ENCODE measurements at places on chromosomes 7 and 10.

DNA sequence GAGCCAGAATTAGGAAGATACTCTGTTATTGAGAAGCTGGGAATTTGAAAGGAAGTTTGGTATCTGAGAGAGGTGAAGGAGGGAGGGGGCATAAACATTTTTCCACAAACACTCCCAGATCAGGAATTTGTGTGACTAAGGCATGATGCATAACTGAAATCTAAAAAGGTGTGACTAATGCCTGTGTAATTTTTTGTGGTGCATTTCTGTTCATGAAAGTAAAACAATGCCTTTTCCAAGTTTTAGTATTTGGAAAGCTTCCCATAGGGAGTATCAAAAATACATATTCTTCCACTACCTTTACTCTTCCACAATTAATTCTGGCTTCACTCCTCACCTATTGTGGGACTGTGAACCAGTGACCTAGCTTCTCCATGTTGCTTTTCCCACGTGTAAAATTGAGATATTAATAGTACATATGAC lies 56.4 kb upstream of the CAV2 start:
- DNase-seq, result peak; percentile 98

- peak; percentile 45 for DNase-seq
Measured at GRCh38 chr10:13784067-13784466, 197.3 kb downstream of the PRPF18 start.

DNA sequence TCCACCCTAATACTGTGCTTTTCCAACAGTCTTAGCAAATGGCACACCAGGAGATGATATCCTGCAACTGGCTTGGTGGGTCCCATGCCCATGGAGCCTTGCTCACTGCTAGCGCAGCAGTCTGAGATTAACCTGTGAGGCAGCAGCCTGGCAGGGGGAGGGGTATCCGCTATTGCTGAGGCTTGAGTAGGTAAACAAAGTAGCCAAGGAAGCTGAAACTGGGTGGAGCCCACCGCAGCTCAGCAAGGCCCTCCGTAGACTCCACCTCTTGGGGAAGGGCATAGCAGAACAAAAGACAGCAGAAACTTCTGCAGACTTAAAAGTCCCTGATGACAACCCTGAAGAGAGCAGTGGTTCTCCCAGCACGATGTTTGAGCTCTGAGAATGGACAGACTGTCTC lies 399.0 kb downstream of the CCSER2 start:
- DNase-seq, result no peak

GRCh38 chr10:14454629-14455028 lies 123.9 kb upstream of the FRMD4A start:
- no peak for DNase-seq

GRCh38 chr7:146681487-146681886 lies 564.9 kb downstream of the CNTNAP2 start:
- DNase-seq, result no peak

GRCh38 chr7:8413600-8413999 lies 19.8 kb upstream of the NXPH1 start:
- no peak for DNase-seq

GRCh38 chr10:74213571-74214162 lies 62.6 kb downstream of the ADK start:
- DNase-seq, result peak; percentile 95

- no peak for DNase-seq
Measured at GRCh38 chr7:48255046-48255445, 83.8 kb downstream of the ABCA13 start.

GRCh38 chr10:111129363-111129762 lies 52.5 kb downstream of the ADRA2A start:
- no peak for DNase-seq

DNA sequence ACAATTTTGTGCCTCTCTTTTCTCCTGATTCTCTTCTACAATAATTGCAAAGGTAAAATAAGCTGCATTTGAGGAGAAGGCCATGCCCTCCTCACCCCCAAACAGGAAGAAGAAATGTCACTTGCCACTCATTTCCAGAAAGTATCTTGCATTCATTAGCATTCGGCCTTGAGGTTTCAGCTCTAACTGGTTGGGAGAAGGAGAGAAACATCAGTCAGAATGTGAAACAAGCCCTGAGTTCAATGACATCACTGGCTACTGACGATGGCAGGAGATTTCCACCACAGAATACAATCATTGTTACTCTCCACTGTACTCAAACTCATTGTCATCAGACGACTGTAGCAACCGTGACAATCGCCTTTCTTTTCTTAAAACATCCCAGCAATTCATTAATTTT lies 72.8 kb downstream of the PRKCQ start:
- no peak for DNase-seq

GRCh38 chr10:102632394-102633111 lies 11.7 kb upstream of the TRIM8 start:
- DNase-seq, result no peak

DNA sequence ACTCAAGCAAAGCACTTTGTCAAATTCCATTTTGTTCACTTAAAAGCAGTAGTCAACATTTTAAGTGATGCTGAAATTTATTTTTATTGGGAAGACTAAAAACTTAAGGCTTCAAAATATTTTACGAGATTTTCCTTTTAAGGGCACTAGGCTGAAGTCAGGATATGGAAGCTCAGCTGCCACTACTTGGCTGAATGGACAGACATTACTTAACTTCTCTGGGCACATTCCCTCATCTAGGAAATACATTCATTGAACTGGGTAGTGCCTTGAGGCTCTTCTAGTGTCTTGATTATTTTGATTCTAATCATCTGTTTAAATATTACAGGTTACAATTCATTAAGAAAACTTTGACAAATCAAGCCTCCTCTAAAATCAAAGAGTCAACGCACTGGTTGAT lies 11.1 kb downstream of the MEOX2 start:
- DNase-seq, result no peak

GRCh38 chr7:123241809-123242208 lies 42.0 kb upstream of the SLC13A1 start:
- DNase-seq, result no peak

DNA sequence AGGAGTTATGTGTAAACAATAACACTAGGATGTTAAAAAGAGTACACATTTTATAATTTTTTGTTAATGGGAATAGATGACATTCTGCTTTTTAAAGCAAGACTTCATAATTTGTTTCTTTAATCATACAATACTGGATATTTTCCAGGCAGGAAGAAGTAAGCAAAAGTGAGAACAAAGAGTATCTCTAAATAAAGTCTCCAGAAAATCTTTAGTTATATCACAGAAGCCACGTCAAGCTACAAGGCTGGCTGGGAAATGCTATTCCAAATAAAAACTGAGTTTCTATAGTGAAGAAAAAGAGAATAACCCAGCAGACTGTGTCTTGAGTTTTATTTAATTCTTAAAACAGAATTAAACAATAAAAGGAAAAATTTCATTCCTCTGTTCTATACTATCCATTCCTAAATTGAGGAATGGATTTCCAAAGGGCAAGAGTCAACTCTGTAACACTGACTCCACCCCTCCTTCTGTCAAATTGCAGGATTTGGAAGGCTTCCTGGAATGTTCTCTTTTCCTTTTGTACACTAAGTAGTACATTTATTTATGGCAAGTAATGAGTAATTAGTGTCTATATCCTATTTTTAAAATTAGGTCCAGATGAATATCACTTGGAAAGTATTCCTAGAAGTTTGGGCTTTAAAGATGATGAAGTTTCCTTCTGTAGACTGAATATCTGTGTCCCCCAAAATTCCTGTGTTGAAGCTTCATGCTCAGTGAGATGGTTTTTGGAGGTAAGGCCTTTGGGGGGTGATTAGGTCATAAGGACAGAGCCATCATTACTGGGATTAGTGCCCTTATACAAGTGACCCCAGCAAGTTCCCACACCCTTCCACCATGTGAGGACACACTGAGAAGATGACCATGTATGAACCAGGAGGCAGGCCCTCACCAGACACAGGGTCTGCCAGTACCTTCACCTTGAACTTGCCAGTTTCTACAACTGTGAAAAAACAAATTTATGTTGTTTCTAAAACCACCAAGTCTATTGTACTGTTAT lies 290.9 kb downstream of the CRPPA start:
- peak; percentile 26 for DNase-seq

DNA sequence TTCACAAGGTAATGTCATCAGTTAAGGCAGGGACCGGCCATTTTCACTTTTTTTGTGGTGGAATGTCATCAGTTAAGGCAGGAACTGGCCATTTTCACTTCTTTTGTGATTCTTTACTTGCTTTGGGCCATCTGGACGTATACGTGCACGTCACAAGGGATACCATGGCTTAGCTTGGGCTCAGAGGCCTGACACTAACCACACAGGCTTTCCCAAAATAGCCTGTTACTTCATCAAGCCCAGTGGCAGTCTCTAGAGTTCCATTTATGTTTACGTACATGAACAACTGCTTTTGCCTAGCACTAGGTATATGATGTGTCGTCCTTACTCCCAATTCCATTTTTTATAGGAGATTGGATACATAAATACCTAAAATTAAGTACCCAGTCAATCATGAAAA lies 237.9 kb downstream of the C7orf25 start:
- DNase-seq, result no peak

DNA sequence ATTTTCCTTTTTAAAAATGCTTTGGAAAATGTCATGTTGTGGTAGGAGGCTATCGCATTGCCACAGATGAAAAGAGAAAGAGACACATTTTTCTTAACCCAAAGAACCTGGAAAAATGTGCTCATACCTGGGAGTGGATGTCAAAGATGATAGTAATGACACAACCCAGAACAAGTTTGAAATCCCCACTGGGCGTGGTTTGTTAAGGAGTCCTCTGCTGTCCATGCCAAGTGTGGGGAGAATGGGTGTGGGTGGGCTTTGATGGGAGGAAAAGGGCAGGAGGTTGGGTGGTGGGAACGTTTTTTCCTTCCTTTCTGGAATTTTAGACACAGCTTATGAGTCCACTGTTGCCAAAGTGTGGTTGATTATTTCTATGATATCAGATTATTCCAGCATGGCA lies 10.9 kb downstream of the OPTN start:
- DNase-seq, result no peak

DNA sequence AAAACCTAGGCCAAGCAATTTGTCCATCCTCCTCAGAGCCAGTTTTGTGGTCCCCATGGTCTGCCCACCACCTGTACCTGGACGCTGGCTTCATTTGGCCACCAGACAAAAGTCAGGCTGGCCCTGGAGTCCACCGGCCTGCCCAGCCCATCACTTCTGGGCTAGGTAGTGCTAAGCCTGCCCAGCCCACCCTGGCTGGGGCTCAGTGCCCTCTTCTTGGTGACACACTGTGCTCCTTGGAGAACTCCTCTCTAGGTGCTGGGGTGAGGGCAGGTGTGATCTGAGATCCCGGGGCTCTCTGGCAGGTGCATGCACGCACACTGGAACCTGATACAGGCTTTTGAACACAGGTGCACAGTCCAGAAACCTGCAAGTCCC lies 1.1 kb downstream of the AIFM2 start:
- DNase-seq, result no peak

DNA sequence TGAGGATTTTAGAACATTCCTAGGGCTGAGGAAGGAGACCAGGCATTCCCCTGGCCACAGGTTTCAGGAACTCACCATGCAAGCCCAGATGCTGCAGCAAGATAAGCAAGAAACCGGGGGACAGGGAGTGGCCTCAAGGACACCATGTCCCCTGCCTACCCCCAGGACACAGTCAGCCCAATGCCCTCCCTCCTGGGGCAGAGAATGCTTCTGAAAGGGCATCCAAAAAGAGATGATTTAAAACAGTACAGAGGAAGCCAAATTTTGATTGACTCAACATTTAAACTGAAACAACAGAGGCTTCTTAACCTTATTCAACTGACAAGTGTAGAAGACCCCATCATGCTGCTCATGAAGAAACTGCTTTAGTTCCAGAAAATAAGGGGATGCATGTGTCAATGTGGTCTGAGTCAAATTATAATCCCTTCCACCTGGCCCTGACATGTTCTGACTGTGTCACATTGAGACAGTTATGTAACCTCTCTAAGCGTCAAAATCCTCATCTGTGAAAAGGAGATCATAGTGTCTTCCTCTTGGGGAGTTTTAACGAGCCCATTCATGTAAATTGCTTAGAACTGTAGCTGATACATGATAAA lies 60.0 kb downstream of the ICA1 start:
- no peak for DNase-seq

DNA sequence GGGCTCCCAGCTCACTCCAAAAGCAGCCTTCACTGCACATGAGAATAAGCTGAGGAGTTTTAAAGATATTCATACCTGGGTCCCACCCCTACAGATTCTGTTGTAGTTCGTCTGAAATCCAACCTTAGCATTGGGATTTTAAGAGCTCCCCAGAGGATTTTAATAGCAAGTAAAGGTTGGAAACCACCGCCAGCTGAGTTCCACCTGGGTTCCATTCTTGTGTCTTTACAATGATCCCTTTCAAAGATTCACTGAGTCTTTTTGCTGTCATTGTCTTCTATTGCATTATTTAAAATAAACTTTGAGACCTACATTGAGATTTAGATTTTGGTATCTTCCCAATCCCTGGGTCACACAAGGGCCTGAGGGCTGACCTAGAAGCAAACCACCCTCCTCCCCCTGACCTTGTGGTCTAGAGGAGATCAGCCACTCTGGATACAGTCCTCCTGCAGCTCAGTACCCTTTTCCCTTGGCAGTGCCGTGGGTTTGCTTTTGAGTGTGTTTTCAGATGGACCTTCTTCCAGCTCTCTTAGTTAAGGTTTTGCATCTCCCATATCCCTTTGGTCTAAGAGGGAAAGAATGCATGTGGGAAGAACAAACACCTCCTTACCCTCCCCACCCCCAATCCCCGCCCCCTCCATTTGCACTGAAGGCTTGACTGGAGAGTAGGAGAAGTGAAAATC lies 22.6 kb upstream of the SIRT1 start:
- DNase-seq, result no peak

GRCh38 chr7:3412871-3413270 lies 111.8 kb downstream of the SDK1 start:
- DNase-seq, result no peak

GRCh38 chr7:96822824-96823223 lies 113.2 kb upstream of the SEM1 start:
- no peak for DNase-seq

DNA sequence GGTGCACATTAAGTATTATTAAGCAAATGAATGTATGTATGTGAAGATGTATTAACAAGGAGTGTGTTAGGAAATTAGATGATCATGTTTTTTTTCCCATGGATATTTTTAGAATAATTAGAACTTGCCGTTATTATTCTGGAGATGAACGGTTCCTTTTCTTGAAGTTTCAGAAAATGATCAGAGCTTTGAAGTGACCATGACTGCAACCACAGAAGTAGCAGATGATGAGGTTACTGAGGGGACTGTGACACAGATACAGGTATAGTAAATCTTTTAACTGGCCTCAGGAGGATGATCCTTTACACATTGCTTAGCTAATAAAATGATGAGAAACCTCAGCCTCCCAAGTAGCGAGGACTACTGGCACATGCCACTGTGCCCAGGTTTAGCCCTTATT lies 18.6 kb downstream of the DMTF1 start:
- no peak for DNase-seq

All from PC-3 (cell line).